ENCODE measurements at places on chromosomes 11 and 22.

- DNase-seq = no peak
Measured at GRCh38 chr11:133337951-133338418, 194.3 kb downstream of the OPCML start.

GRCh38 chr22:40396882-40397281, 26.5 kb downstream of the SGSM3 start:
- DNase-seq = peak; percentile 75

GRCh38 chr11:18706330-18707243, 8.0 kb downstream of the TMEM86A start:
- peak; percentile 67 for DNase-seq

GRCh38 chr22:35731321-35731720, 13.6 kb downstream of the APOL5 start:
- no peak for DNase-seq

GRCh38 chr11:57751676-57752253, at the start of gene BTBD18:
Gene BTBD18, minus strand, starts transcription at chr11:57751819. Its CDS starts 631 bp downstream, at chr11:57751188.
- DNase-seq = no peak

DNA sequence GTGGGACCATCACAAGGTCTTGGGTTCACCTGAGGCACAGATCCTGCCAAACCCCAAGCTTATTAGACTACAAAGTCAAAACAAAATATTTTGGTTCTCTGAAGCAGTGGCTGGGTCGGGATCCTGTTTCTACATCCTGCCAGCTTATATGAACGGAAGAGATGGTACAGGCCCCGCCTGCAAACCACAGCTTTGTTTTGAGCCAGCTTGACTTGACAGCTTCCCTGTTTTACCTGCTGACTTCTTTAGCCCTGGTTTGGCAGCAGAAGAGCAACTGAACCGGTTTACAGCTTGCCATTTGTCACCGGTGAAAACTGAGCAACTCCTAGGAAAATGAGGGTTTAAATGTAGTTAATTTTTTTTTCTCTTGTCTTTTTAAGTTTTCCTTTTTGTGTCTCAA, 11.4 kb downstream of the PACS1 start:
- no peak for DNase-seq

DNA sequence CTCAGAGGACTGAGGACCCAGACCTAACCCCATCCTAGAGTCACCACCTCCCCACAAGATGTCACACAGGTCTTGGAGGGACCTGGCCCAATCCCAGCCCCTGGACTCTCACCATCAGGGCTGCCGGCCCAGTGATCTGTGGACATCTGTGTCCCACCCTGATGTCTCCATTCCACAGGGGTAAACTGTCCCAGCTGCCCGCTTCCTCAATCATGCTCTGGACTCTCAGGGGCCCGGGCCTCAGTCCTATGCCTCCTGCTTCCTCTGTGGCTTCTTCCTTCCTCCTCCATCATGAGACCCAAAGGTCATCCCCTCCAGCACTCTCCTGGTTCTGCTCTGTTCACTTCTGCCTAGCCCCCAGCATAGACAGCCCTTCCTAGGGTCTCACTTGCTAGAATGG, 32.2 kb downstream of the ARAP1 start:
- no peak for DNase-seq

All from right renal cortex interstitium (tissue), 3 donors.